ENCODE measurements at places on chromosomes 1 and 21. TPM values are rescaled to one million over a fixed set of nuclear protein-coding genes. Genes with fewer than 3 reads are reported as not detected.

SMYD2 gene
- 26.9 TPM for total RNA-seq

MAN1C1 gene
- total RNA-seq: 32.0 TPM

EEIG2 gene
- 51.1 TPM for total RNA-seq

KRTAP12-3 gene
- total RNA-seq: not detected

ETNK2 gene
- 6.4 TPM for total RNA-seq

GNAT2 gene
- total RNA-seq: 0.18 TPM

KLHDC8A gene
- total RNA-seq: not detected

HRNR gene
- not detected for total RNA-seq

KRTAP12-2 gene
- total RNA-seq: not detected

KCNH1 gene
- total RNA-seq: not detected

PCAT6 gene
- not detected for total RNA-seq

FAM78B gene
- total RNA-seq: 0.27 TPM

MUTYH gene
- 7.7 TPM for total RNA-seq

SPRR1B gene
- total RNA-seq: not detected

CATSPERE gene
- total RNA-seq: 0.49 TPM

Measured in fibroblast of the aortic adventitia (primary cell).